ENCODE measurements at places on chromosomes 11 and 22. TPM values are rescaled to one million over a fixed set of nuclear protein-coding genes. Genes with fewer than 3 reads are reported as not detected.

DNA sequence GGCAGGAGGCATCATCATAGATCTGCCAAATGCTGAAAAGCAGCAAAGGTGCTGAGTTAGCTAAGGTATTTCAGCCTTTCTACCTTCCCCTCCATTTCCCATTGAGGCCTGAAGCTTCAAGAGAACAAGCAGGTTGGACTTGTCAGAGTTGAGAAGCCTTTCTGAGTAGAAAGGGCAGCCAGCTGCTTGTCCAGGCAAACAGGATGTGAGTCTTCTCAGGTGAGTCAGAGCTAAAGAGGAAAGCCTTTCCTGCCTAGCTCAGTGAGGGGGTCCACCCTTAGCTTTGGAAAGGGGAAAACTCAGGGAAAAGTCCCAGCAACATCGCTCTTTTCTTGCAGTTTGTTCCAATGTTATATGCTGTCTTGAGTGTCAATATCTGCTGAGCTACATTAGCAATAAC, 13.2 kb upstream of the MPZL2 start:
- DNase-seq, result no peak

- DNase-seq, result no peak
Measured at GRCh38 chr11:3665336-3666022, 5.7 kb downstream of the CHRNA10 start.

DNA sequence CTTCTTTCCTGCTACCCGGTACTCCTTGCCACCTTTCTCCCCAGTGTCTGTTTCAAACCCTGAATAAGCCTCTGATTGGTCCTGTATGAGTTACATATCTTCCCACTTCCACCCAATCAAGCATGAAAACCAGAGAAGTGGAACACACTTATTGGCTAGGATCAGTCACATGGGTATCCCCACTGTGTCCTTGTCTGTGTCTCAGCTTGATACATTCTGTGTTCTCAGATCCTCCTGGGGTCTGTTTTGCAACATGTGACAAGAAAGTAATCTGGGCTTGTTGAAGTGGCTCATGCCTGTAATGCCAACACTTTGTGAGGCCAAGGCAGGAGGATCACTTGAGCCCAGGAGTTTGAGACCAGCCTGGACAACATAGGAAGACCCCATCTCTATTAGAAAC, 23.9 kb downstream of the MCHR1 start:
- DNase-seq, result no peak

GRCh38 chr11:101470881-101471520, 112.8 kb downstream of the TRPC6 start:
- DNase-seq, result no peak

DNA sequence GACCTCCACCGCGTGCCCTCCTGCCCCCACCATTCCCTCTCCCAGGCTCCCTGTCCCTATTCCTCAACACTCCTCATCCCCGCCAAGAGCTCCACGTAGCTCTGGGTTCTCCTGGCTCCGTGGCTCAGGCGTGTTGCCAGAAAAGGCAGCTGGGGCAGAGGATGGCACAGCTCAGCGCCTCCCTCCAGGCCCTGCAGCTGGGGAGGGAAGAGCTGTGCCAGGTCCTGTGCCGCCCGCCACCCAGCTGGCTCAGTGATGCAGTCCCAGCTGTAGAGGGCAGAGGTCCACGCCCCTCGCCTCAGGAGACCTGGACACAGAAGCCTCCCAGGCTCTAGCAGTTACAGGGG, 4.2 kb downstream of the ARHGAP1 start:
- DNase-seq, result no peak

The MRE11 gene
- 40.5 TPM for total RNA-seq

- DNase-seq, result no peak
Measured at GRCh38 chr11:99513368-99513767, 492.6 kb downstream of the CNTN5 start.

The MUC15 gene
- 8.3 TPM for total RNA-seq

DNA sequence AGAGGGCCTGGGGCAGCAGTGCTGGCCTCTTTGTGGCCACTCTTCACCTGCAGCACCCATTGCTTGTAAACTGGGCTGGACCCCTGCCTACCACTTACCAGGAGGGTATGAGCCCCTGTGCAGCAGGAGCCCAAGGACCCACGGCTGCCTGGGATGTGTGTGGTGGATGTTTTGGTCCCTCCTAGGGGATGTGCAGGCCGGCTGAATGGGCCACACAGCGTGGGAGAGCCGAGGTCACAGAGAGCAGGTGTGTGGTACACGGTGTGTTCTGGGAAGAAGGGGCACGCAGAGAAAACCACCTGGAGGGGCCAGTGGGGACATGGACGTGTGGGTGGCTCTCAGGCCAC, 19.3 kb upstream of the GNB1L start:
- DNase-seq, result no peak

GRCh38 chr22:35230839-35231584, 26.3 kb upstream of the HMGXB4 start:
- no peak for DNase-seq

DNA sequence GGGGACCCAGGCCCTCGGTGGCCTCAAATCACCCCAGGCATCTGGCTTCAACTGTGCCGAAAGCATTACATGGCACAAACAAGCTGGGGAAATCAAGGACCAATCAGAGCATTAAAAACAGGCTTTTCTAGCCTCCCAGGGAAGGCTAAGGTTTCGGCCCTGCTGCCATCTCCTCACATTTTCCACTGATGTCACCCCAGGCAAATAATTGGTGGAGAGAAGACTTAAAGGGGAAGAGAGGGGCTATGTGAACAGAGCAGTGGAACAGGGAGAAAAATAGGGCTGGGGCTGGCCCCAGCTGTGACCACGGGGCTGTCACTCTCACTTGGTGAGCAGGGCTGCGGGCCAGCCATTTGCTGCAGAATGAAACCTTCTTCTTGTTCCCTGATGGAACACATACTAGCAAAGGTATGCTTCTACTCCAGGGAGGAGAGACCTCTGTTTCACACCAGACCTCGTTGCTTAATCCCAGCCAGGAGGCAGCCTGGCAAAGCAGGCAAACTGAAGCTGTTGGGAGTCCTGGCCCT, 581.3 kb downstream of the SOX6 start:
- DNase-seq, result no peak

The TUB gene
- 13.5 TPM for total RNA-seq

The MGAT3 gene
- total RNA-seq, result 0.98 TPM

- no peak for DNase-seq
Measured at GRCh38 chr22:42548597-42549330, 5.0 kb upstream of the SERHL2 start.

- no peak for DNase-seq
Measured at GRCh38 chr11:99199341-99199740, 178.6 kb downstream of the CNTN5 start.
